H9 (cell line): ENCODE measurements at places on chromosomes 1 and 21.

DNA sequence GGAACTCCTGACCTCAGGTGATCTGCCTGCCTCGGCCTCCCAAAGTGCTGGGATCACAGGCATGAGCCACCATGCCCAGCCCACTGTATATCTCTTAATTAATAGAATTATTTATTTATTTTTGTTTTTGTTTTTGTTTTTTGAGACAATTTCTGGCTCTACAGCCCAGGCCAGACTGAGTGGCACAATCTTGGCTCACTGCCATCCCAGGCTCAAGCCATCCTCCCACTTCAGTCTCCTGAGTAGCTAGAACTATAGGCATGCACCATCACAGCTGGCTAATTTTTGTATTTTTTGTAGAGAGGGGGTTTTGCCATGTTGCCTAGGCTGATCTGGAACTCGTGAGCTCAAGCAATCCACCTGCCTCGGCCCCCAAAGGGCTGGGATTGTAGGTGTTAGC is 15.7 kb upstream of the WDTC1 start:
- DNase-seq = no peak

- DNase-seq = no peak
Measured at GRCh38 chr1:60809204-60809980, 273.0 kb upstream of the NFIA start.

GRCh38 chr1:210231846-210232510 is 618 bp upstream of the SERTAD4 start:
- no peak for DNase-seq

- DNase-seq = no peak
Measured at GRCh38 chr1:63124666-63125191, 197.6 kb upstream of the FOXD3 start.

DNA sequence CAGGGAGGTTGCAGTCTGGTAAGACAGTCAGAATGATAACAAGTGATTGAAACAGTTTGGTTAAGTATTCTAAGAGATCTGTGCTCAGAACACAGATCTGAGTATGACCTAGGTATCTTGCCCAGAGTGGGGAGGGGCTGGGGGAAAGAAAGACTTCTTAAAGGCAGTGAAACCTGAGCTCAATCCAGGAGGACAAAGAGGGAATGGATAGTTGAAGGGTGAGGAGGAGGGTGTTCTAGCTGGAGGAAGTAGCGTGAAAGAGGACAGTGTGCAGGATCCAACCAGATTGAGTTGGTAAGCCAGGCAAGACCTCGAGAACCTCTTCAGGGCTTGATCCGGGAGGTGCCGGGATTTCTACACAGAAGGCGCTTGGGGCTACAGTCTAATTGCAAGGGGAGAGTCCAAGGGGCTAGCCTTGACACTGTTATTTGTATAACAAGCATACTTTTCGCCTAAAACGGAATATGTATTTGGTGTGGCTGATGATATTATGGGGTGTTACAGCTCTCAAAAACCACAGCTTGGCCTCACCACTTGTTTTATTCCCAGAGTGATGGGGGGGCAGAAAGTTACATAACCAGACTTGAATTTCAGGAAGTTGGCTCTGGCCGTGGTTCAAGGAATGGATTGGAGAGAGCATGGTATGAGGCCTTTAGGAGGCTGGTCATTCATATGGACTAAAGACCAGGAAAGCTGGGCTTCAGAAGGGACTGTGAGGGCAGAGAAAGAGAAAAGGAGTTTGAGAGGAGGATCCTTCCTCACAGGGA is 19.1 kb downstream of the RCSD1 start:
- no peak for DNase-seq

- no peak for DNase-seq
Measured at GRCh38 chr1:225851805-225852204, 30.4 kb downstream of the TMEM63A start.
